NCI-H82 (cell line): ENCODE measurements at places on chromosomes 13 and 19.

DNA sequence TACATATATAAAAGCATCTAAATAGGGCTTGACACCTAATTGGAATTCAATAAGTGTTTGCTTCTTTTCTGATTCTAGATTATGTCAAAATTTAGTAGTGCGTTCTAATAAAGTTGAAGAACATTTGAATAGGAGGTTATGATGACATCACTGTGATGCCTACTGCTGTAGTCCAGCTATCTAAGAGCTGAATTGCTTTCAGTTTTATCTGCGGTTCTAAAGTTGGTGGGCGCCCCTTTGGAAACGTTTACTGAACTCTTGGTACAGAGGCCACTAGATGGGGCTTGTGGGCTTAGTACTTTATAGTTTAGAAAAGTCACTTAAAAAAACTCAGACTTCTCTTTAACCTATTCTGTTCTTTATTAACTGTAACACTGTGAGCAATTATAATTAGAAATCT is 776.9 kb downstream of the GPC5 start:
- DNase-seq, result peak; percentile 74

DNA sequence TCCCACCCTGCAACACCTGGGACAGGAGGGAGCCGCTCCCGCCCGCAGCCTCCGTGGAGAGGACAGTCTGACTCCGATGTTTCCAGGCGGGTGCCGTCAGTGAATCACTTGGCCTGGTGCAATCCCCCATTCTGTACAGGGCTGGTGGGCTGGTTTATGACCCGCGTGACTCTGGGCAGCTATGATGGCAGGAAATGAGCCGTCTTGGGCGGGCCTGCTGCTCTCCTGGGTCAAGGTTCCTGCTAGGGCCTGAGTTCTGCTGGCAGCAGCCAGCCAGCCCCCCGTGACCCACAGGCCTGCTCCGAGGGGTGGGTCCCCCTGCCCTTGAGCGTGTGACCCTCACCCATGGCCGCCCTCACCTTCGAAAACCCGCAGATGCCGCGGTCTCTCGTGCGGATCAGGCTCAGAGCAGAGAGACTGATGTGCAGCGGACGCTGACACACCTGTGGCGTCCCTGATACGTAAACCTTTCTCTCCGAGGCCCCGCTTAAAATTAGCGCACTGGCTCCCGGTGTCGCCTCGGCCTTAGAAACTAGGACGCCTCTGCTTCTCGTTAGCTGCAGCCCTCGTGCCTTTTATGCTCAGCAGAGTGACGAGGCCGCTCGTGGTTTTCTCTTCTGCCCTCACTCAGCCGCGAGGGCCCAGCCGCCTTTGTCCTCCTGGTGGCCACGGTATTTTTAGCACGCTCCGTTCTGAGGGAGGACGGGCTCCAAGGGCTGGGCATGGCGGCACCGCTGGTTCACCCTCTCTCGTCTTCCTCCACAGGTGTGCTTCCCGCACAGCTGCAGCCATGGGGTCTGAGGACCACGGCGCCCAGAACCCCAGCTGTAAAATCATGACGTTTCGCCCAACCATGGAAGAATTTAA is 63.4 kb downstream of the KDM4B start:
- DNase-seq, result no peak

DNA sequence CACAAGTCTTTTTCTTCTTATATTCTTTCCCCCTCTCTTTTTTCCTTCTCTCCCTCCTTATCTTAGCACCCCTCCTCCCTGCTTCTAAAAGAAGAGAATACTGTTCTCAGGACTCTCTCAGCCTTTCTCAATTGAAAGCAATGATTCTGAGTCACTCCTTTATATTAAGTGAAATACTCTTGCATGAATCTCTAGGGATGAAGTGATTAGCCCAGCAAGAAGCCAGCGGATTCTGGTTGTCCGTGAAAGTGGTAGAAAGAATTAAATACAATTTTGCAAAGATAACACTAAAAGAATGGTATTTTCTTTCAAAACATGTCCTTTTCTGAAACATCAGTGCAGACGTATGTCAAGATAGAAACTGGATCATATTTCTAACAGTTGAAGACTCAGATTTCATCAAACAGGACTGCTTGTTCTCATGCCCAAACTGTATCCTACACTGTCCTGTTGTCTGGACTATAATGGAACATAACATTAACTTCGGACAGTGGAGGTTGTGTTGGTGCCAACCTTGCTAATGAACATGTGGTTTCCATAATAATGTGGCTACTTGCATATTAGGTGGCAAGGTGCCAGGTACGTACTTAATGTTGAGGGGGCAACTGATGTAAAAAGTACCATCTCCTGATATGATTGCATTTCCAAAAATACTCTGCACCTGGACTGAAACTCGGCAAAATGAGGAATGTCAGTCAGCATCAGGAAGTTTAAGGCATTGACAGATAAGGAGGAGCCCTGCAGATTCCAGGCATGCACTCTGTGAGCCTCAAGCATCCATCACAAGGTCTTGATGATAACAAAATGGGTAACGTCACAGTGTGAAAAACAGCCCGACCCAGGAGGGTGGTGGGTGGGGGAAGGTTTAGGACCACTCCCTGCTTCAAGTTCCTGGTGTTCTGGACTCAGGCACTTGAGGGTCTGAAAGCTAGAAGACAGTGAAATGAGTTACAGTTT is 357.2 kb downstream of the DLEU7 start:
- no peak for DNase-seq

- no peak for DNase-seq
Measured at GRCh38 chr19:51959791-51960190, 26.8 kb downstream of the ZNF350 start.

- peak; percentile 11 for DNase-seq
Measured at GRCh38 chr13:38755793-38756192, 68.9 kb downstream of the FREM2 start.

GRCh38 chr13:82713687-82714405 is 1168.4 kb downstream of the SLITRK1 start:
- peak; percentile 28 for DNase-seq

- no peak for DNase-seq
Measured at GRCh38 chr13:54312885-54313284, 1284.3 kb downstream of the OLFM4 start.

DNA sequence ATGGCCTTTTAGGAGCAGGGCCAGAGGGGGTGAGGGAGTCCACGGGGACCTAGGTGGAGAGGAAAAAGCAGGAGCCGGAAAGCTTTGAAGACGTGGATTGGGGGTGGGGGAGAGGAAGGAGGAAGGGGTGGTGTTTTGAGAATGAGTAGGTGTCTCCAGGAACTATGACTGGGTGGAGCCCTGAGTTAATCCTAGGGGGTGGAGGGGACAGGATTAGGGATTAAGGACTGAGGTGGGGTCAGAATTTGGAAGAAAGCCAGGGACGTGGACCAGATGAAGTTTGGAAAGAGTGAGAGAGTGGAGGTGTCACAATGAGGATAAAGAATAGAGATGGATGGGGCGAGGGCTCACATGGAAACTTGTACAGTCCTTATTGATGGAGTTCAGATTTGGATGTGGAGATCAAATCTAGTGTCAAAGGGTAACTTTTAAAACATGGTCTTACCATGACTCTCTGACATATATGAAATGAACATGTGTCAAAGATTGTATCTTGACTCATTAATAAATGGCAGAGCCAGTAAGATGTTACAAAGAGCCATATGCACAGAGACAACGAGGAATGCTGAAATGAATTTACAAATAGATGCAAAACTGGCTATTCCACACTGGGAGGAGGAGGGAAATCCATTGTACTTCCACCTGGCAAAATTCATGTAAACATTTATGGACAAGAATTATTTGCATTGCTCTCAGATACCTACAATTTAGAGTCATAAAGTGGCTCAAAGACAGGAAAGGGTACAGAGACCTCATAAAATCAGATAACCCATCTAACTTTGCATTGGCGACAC is 1.7 kb upstream of the KLK13 start:
- DNase-seq, result peak; percentile 11

DNA sequence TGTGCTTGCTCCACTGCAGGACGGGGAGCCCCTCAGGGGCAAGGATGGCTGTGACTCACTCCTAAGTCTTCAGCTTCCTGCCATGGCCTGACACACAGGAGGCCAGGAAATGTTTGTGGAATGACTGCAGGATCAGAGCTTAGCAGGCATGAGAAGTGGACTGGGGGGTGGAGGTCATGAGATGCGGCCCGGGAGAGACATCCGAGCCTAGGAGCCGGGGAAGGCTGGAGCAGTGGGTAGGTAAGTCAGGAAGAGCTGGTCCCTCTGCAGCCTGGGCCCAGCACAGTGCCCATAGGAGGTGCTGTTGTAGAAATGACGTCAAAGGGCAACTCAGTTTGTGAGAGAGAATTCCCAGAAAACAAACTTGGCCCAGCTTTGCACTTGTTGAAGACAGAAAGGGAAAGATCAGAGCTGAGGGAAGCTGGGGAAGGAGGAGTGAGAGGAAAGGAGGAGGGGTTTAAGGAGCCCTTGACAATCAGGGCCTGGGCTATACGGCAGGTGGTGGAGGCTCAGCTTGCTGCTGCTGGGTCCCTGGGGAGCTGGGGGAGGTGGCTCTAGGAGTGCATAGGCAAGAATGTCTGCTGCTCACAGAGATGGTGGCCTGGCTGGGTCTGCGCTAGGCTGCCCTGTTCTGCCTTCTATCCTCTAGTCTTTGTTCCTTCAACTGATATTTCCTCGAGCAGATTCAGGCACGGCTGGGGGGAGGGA is 18.5 kb downstream of the POU2F2 start:
- DNase-seq, result peak; percentile 99

DNA sequence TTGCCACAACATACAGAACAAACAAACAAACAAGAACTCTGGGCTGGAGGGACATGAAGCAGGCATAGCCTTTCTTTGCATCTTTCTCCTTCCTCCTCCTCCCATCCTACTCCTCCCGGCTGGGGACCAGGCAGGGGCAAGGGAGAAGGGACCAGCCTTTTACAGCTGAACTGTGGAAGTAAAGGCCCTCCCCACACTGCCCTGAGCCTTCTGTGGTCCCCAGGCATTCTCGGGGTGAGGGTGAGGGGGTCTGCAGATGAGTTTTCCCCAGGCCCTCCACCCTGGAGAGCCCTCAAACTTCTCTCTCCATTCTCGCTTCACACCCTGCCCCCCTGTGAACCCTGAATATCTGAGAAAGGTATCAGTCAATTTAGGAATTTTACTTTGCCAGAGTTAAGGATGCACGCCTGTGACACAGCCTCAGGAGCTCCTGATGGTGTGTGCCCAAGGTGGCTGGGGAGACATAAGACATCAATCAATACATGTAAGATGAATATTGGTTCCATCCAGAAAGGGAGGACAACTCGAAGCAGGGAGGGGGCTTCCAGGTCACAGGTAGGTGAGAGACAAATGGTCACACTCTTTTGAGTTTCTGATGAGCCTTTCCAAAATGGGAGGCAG is 170.9 kb downstream of the COL4A1 start:
- no peak for DNase-seq

- DNase-seq, result peak; percentile 60
Measured at GRCh38 chr19:13712767-13713201, 51.5 kb upstream of the MRI1 start.

DNA sequence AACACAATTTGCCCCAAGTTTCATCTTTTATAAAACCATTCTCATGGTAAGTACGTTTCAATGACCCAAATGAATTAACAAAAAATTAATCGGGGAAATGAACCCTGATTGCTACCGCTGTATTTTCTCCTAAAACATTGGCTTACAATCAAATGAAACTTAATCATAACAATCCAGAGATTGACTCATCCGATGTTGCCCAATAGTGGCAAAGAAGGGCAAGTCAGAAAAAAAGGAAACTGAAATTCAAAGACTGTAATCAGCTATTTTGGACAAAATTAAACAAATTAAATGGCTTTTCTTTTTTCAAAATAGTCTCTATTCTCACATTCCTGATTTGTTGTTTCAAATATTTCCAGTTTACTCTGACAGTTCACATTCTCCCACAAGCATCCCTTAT is 3.9 kb upstream of the ACOD1 start:
- no peak for DNase-seq

- no peak for DNase-seq
Measured at GRCh38 chr13:30418717-30419459, 3.4 kb upstream of the UBE2L5 start.

- peak; percentile 65 for DNase-seq
Measured at GRCh38 chr13:24097064-24097463, 63.5 kb upstream of the SPATA13 start.

GRCh38 chr13:39273953-39274738 is 235.9 kb downstream of the NHLRC3 start:
- peak; percentile 52 for DNase-seq

DNA sequence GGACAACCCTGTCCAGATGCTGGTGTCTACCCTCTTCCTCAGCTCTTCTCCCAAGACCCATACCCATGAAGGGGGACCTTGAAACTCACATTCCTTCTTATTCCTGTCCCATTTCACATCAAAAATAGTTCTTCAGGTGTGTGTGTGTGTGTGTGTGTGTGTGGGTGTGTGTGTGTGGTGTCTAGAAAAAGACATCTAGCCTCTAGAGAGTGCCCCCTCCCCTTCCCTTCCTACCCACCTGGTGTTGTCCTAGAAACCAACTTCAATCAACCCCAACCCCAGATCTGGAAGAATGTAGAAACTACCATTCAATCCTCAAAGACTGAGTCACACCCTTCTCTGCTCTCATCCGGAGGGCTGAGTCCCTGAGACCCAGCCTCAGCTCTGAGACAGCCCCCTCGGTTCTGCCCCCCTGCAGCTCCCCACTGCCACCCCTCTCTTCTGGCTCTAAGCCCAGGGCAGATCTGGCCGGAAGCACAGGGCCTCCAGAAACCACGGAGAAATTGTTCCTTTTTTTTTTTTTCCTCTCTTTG is 3.5 kb downstream of the KCNN4 start:
- DNase-seq, result no peak

DNA sequence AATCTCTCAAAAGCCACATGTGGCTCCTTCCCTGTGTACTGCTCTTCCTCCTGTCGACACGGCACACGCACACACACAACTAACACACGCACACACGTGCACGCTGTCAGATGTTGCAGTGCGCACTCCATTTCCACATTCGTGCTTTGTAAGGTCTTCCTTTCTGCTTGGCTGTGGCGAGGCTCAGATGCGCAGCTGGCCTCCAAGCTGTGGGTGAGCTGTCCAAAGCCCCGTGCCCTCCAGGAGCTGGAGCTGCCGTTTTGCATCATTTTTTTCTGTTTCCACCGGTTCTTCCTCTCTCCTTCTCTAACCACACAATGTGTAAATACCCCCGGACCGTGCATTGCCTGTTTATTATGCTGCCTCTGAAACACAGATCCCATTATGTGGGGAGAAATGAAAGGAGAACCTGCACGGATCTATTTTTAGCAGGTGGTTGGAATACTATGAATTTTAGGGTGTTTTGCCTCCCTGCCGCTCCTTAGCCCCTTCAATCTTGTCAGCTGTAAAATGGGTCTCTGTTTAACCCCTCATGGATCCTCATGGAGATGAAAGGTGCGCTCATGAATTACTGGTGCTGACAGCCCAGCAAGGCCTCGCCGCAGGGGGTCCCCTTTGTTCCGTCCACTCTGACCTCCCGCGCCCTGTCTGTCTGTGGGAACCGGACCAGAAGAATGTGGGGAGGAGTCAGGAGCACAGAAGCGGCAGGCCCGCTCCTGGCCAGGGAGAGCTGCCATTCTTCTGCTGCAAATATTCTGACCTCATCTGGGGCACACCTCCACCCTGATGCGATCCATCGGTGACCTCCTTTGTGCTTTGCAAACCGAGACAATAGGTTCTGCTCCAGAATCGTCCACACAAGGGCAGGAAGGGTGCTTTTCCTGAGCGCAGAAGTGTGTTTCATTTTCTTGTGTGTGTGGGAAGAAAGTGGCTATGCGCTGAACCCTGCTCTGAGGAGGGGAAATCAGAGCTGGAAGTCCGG is 137.7 kb downstream of the SOX1 start:
- DNase-seq, result no peak

- DNase-seq, result no peak
Measured at GRCh38 chr13:94063096-94063495, 416.4 kb downstream of the DCT start.

- no peak for DNase-seq
Measured at GRCh38 chr19:1533510-1534150, 9.8 kb downstream of the PLK5 start.
